ENCODE measurements at places on chromosomes 5 and 9.

- no peak for DNase-seq
These were observed at the start of gene MAMDC4 for GRCh38 chr9:136851941-136852663. TSS of gene MAMDC4 (plus strand) at chr9:136852346. CDS start at chr9:136852417, 71 bp downstream.

- no peak for DNase-seq
These were observed 20.6 kb downstream of the UGCG start for GRCh38 chr9:111917201-111917600.

GRCh38 chr5:132425009-132425937 lies 55.8 kb downstream of the SLC22A5 start:
- DNase-seq: no peak

- DNase-seq: no peak
These were observed 91.3 kb upstream of the GPBP1 start for GRCh38 chr5:57082441-57083067.

DNA sequence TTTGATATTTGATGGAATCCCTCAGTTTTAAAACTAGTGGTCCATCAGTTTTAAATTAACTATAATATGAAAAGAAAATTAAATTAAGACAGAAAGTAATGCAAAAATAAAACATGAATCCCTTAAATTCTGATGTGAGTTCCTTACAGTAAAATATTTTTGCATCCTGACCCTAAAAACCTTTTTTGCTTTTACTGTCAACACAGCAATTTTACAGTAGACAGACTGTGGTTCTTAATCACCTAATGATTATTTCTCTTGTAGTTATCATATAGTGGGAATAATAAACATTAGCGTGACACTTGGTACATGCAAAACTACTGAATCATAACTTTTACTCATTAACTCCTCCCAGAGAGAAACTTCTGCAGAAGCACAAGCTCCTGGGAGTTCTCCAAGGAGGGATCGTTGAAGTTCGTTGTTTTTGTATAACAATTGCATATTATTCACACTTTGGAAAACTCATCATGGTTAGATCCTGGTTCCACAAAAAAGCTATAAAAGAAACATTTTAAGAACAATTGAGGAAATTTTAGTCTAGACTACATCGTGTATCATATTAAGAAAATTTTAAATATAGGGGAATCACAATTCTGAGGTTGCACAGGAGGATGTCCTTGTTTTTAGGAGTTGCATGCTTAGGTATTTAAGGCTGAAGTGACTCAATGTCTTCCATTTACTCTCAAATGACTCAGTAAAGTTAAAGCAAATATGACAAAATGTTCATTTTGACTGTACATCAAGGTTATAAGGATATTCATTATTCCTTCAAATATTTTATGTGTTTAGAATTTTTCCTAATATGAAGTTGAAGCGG lies 88.2 kb upstream of the NIPAL4 start:
- no peak for DNase-seq
